ENCODE measurements at places on chromosomes 12 and 14. TPM values are rescaled to one million over a fixed set of nuclear protein-coding genes. Genes with fewer than 3 reads are reported as not detected.

DNA sequence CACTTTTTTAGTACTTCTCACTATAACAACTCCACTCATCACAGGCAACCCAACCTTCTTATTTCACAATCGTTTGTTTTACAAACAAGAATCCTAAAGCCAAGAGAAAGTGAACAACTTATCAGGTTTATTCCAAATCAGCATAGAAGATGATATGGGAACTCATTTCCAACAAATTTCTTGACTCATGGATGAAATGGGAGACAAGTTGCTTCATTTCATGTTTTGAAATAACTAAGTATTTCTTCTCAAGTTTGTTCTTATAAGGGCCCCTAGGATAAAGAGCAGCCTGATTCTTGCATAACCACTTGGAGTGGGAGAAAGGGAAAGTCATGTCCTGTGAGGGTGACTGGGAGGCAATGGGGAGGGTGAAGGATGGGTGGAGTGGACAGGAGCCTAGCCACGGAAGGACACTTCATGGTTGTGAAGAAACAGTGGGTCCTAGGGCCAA lies 168.3 kb downstream of the DUSP6 start:
- peaks cover 13% of the 10 kb centered on the region for H3K4me1 ChIP-seq
- no peaks in the 10 kb centered on the region for H3K27me3 ChIP-seq
- no peak overlapping the region for H3K4me3 ChIP-seq
- no peak for DNase-seq
- H3K36me3 ChIP-seq, result peaks cover 7% of the 10 kb centered on the region
- no peak overlapping the region for H3K27ac ChIP-seq

- no peak for DNase-seq
- no peak overlapping the region for H3K27ac ChIP-seq
- H3K36me3 ChIP-seq, result peaks cover 5% of the 10 kb centered on the region
- peaks cover 3% of the 10 kb centered on the region for H3K27me3 ChIP-seq
- H3K4me3 ChIP-seq, result no peak overlapping the region
Measured at GRCh38 chr12:95674631-95675030, 115.9 kb downstream of the NTN4 start.

- H3K4me1 ChIP-seq, result no peaks in the 10 kb centered on the region
- DNase-seq, result no peak
- no peaks in the 10 kb centered on the region for H3K36me3 ChIP-seq
- peaks cover 13% of the 10 kb centered on the region for H3K27me3 ChIP-seq
Measured at GRCh38 chr14:24911324-24912109, 138.4 kb downstream of the STXBP6 start.

- no peaks in the 10 kb centered on the region for H3K27me3 ChIP-seq
- H3K4me3 ChIP-seq, result no peak overlapping the region
- DNase-seq, result peak; percentile 15
Measured at GRCh38 chr12:93979189-93979588, 169.2 kb upstream of the PLXNC1 start.

- no peaks in the 10 kb centered on the region for H3K36me3 ChIP-seq
- H3K4me1 ChIP-seq, result no peaks in the 10 kb centered on the region
Measured at GRCh38 chr12:14994610-14995009, 21.8 kb downstream of the PDE6H start.

DNA sequence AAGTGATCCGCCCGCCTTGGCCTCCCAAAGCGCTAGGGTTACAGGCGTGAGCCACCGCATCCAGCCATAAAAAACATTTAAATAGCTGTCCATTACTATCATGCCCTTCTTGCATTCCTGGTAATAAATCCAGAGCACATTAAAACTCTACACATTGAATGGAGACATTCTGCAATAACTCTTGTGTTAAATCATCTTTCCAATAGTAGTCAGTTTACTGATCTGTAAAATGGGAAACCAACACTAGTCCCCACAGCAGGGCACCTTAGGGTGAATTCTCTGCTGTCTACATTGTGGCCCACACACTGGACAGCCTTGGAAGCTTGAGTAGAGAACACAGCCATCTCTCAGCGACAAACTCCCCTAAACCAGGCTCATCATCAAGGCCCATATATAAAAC lies 85.5 kb upstream of the NUDT4 start:
- no peak overlapping the region for H3K27ac ChIP-seq
- no peaks in the 10 kb centered on the region for H3K4me1 ChIP-seq
- H3K4me3 ChIP-seq, result no peak overlapping the region
- no peak for DNase-seq
- no peaks in the 10 kb centered on the region for H3K27me3 ChIP-seq

The KIF21A gene
- polyA plus RNA-seq, result 1.3 TPM

The GPR132 gene
- polyA plus RNA-seq, result 25.6 TPM

The E2F7 gene
- polyA plus RNA-seq, result 0.04 TPM

The SERPINA6 gene
- not detected for polyA plus RNA-seq

The MANSC4 gene
- polyA plus RNA-seq, result not detected

The STXBP6 gene
- not detected for polyA plus RNA-seq

The CLEC2A gene
- polyA plus RNA-seq, result not detected

All from immature natural killer cell (primary cell).